ENCODE measurements at places on chromosomes 13 and 19.

DNA sequence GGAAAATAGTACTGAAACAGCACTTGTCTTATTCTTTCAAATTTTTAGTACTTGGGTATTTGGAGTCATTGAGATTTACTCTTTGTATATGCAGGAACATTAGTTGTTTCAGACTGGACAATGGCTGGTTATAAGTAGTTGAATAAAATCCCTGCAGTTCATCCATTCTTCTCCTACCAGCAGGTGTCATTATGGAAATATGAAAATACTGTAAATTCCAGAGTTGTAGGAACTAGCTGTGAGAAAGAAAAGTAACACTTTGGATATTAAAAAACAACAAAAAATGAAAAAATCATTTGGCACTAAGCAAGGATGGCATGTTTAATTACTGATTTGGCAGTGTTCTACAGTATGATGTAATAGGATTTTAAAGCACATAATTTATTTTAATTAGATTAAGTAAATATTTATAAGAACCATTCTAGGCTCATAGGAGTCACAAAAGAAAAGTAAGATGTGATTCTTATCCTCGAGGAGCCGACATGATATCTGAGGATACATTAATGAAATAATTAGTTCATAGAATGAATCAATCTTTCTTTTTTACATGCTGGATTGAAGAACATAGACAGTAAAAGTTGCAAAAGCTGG, 155.3 kb downstream of the KCNRG start:
- no peak for DNase-seq

GRCh38 chr13:37870895-37871550, 1.5 kb upstream of the TRPC4 start:
- no peak for DNase-seq

- no peak for DNase-seq
These were observed 4.6 kb downstream of the AP2S1 start for GRCh38 chr19:46845959-46846459.

- no peak for DNase-seq
These were observed 3.3 kb upstream of the ALOX5AP start for GRCh38 chr13:30732046-30732390.

- no peak for DNase-seq
These were observed 7.0 kb downstream of the SERP2 start for GRCh38 chr13:44380404-44381165.

DNA sequence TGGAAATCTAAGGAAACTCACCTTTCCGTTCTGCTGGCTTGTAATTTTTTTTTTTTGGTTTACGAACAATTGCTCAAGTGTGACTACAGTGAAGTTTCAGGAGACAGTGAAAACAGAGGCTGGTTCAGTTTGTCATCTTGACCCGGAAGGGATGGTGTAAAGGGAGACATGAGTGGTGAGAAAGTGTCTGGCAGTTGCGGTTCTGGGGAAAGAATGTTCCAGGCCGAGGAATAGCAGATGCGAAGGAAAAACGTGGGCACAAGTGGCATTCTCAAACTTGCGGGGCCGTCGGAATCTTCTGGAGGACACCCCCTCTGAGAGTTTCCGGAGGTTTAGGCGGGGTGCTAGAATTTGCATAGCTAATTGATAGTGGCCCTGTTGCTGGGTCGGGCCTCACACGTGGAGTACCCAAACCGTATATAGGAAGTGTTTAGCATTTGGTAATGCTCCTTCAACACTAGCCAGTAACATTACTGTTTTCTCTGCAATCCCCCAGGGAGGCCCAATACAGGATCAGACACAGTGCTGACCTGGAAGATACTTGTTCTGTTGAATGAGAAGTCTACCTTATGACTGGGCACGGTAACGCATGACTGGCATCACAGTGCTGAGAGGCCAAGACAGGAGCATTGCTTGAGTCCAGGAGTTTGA, 2.8 kb upstream of the TNFSF9 start:
- DNase-seq = no peak

- no peak for DNase-seq
These were observed 426 bp downstream of the MYO9B start for GRCh38 chr19:17075864-17076542.

DNA sequence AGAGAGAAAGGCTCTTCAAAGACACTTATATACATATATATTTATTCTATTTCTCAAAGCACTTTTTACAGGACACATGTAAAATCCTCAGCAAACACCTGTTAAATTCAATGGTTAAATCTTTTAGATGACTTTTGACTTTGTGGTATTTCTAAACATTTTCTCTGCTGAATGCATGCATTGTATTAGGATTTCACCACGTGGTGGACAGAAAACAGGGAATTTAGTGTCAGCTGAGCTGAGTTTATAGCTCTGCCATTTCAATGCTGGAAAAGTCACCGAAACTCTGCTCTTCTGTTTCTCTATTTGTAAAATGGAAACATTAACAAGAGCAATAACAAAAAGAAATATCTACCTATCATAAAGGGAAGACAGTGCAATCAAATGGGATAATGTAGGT, 375.6 kb downstream of the ENOX1 start:
- DNase-seq = no peak

DNA sequence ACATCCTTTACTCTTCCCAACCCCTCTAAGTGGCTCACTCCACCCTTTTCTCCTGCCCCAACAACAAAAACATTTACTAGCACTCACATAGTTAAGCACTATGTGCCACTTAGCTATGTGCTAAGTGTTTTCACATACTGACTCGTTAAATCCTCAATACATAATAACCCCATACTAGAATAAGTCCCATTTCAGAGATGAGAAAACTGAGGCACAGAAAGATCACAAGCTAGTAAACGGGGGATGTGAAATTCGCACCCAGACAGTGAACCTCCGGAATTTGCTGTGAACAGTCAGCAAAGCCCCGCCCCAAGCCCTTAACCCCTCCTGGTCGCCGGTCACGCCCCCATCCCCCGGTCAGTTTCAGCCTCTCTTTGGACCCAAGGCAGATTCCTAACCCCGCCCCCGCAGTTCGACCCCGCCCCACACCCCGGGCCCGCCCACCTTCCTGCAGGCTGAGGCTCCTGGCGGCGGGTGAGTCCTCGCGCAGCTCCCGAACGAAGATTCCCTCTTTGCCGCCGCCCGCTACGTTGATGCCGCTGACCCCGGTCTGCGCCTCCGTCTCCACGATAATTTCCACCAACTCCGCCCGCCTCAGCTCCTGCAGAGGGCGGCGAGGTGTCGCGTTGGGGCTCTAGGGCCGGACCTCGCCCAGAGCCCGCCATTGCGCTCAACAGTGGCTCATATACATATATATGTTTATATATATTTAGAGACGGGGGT, 9.8 kb downstream of the PRX start:
- DNase-seq = no peak

DNA sequence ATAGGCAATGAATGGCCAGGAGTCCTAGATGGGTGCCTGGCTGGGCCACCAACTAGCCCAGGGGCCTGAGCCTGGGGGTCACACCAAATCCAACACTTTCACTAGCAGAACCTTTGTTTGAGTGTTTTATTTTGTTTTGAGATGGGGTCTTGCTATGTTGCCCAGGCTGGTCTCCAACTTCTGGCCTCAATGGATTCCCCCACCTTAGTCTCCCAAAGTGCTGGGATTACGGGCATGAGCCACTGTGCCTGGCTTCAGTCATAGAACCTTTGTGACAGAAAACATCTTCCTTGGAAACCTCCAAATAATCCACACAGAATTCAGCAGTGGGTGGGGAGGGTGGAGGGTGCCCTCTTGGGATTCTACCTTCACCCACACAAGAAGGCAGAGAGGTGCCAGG, 6.1 kb downstream of the PRKACA start:
- no peak for DNase-seq

DNA sequence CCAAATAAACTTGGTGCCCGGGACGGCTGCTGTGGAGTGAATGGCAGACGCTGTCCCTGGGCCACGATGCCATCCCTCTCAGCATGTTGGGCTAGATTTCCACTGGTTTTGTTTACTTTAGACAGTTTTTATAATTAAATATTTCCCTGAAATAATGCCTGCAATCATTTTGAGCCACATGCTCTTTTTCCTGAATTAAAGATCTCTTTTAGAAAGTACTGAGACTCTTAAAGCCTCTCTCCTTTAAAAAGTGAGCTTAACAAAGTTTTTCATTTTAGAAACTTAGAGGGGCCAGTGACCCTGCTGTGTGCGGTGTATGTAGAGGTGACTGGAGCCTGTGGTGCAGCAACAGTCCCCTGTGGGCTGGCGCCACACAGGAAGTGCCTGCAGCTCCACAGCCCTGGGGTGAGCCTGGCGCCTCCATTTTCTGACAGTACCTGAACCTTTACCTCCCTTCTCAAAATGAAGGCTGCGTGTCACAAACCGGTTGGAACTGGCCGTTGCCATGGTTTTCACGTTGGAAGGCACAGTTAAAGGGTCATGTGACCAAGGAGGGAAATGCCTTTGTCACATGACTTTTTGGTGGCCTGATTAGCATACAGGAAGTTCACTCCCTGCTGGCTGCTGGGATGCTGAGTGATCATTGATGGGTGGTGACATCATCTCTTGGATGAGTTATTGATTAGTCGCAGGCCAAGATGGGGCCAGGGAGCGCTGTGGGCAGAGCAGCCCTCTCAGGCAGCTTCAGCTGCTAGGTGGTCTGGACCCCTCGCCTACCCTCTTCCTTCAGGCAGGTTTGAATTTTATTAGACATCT, 26.3 kb downstream of the TSSK6 start:
- no peak for DNase-seq

GRCh38 chr19:12331211-12331941, 2.1 kb downstream of the ZNF563 start:
- DNase-seq = no peak

- DNase-seq = no peak
These were observed 27.2 kb upstream of the KCTD4 start for GRCh38 chr13:45228002-45228401.

DNA sequence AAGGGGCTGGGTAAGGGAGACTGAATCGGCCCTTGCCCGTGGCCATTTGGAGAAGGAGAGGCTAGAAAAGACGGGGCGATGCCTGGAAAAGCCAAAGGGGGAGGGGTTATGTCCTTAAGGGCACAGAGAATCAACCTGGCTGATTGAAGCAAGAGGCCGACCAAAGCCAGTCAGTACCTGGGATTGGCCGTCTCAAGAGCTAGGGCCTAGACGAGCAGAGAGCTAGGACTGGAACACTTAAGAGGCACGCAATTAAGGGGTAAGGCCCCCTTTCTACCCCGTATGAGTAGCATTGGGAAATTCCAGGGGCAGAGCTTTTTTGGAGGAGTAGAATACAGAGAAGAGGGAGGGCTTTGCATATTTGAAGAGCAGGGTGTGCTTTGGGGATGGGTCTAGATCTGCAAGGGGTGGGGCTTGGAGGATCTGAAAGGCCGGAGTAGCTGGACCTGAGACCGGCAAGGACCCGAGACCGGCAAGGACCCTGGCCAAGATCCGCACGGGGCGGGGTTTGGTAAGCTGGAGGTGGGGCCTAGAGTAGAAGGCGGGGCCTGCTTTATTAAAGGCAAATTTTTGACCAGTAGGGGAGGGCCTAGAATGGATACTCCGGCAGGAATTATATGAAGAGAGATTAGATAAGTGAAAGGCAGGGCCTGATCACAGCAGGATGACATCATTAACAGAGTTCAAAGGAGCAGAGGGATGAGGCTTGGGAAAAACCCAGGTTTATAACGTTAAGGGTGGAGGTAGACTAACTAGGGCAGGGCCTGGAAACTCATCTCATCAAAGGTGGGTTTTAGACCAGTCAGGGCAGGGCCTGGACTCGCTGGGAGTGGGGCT, 10.7 kb upstream of the CACNG6 start:
- no peak for DNase-seq

DNA sequence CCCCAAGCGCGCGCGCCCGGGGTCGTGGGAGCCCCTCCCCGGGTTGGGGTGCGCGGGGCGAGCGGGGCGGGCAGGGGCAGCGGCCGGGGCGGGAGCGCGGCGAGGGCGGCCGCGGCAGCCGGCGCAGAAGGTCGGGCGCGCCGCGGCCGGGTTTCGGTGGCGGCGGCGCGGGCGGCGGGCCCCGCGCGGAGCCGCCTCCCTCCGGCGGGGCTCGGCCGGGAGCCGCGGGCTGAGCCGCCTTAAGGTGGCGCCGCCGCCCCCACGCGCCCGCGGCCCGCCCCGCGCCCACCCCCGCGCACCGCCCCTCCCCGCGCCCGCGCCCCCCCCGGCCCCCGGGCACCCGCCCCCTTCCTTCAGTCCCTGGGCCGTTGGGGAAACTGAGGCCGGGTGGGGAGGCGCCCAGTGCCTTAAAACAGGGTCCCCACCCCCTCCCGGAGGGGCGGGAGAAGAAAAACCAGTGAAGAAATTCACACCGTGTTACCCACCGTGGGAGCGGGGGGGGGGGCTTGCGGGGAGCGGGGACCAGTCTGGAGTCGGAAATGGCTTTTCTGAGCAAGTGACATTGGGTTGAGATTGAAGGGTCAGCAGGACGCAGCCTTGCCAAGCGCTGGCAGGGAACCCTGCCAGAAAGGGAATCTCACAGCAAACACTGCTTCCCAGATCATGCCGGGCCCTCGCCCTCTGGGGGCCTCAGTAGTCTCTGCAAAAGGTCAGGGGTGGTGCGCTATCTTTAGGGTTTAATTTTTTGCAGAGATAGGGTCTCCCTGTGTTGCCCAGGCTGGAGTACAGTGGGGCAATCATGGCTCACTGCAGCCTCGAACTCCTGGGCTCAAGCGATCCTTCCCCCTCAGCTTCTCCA, at the start of gene TLE2:
TSS of gene TLE2 (minus strand) at position 216 of the 859 bp plus-strand sequence. CDS start 376 bp downstream, outside the sequence.
- no peak for DNase-seq

- no peak for DNase-seq
These were observed 5.6 kb downstream of the LYL1 start for GRCh38 chr19:13097033-13097462.

DNA sequence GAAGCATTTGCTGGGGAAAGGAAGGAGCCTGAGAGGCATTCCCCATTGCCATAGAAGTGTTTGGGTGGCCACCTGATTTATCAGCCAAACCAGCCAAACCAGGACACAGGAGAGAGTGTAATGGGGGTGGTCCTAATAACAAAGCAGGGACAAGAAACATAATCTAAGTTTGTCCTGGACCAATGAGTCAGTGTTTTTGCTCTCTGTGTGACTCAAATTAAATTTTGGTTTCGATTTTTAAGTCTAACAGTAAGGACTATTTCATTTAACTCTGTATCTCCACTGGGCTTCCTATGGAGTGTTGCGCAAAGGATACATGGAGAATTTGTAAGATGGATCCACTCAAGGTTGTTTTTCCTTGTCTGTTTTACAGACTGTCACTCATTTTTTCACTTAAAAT, 19.5 kb upstream of the TRPC4 start:
- DNase-seq = no peak

GRCh38 chr19:19418555-19419260, 13.2 kb downstream of the GATAD2A start:
- no peak for DNase-seq

DNA sequence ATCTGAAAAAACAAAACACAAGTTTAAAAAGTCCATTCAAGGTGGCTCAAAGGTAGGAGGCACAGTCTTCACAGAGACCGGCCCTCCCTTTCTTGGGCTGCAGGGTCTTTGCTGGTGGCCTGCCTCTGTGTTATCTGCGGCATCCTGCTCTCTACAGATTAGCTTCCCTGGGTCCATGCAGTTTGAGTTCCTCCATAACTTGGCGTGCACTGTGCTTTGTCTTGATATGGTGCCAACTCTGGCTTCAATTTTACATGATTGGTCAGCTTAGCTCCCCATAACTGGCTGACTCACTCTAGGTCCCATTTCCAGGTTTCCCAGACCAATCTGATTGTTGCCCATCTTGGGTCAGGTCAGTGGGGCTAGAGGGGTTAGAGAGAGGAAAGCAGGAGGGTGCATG, 41.8 kb downstream of the TPT1 start:
- DNase-seq = no peak

- no peak for DNase-seq
These were observed 7.5 kb upstream of the TNFSF14 start for GRCh38 chr19:6677495-6677882.

All from vagina (tissue), 2 donors.